ENCODE measurements at places on chromosomes 5 and 9. TPM values are rescaled to one million over a fixed set of nuclear protein-coding genes. Genes with fewer than 3 reads are reported as not detected.

DNA sequence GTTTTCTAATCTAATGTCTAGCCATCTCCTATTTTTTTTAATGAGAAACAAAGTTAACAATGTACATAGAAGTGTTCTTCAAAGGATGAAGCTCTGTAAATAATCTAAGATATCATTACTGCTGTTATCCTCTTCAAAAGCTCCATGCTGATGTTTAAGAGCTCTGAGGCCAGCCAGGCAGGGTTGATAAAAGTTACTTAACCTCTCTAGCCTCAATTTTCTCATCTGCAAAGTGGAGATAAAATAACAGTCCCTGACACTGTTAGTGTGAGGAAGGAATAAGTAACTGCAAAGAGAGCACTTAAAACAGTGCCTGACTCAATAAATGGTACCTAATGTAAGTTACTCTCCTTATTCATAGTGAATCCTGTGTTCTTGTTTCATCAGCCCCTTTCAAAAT is 60.1 kb downstream of the LHFPL2 start:
- H3K4me3 ChIP-seq, result no peak overlapping the region
- peaks cover 12% of the 10 kb centered on the region for H3K36me3 ChIP-seq
- H3K27me3 ChIP-seq, result no peaks in the 10 kb centered on the region
- peaks cover 76% of the 10 kb centered on the region for H3K4me1 ChIP-seq
- H3K27ac ChIP-seq, result peak overlapping the region; percentile 91
- DNase-seq, result no peak

Gene RAPGEF1
- 47.9 TPM for total RNA-seq

GRCh38 chr9:38677660-38678303 is 42.2 kb downstream of the FAM240B start:
- H3K4me3 ChIP-seq, result no peak overlapping the region
- no peaks in the 10 kb centered on the region for H3K36me3 ChIP-seq
- no peak overlapping the region for H3K27ac ChIP-seq
- peaks cover 27% of the 10 kb centered on the region for H3K4me1 ChIP-seq

DNA sequence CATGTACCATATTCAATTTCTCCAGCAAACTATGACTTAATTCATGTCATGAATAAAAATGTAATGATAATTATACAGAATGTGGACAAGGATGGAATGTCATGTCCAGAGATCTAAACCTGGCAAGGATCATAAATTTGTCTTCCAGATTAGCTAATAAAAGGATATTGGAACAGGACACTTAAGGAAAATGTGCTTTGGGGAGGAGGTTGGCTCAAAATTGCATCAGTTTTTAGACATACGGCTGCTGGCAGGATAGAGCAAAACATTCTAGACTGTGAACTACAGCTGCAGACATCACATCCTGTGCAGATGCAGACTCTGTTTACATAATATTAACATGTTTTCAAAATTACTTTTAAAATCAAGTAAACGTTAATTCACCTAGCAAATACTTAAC is 248.4 kb downstream of the TLR4 start:
- H3K36me3 ChIP-seq, result no peaks in the 10 kb centered on the region
- no peak for DNase-seq
- H3K27me3 ChIP-seq, result no peaks in the 10 kb centered on the region
- no peak overlapping the region for H3K4me3 ChIP-seq
- H3K27ac ChIP-seq, result no peak overlapping the region

- no peak overlapping the region for H3K27ac ChIP-seq
- peaks cover 3% of the 10 kb centered on the region for H3K27me3 ChIP-seq
- H3K4me3 ChIP-seq, result no peak overlapping the region
- H3K36me3 ChIP-seq, result no peaks in the 10 kb centered on the region
Observed at GRCh38 chr9:105418588-105419500, 29.0 kb upstream of the FSD1L start.

- DNase-seq, result no peak
- no peaks in the 10 kb centered on the region for H3K27me3 ChIP-seq
- H3K4me3 ChIP-seq, result no peak overlapping the region
Observed at GRCh38 chr9:8916771-8917170, 1117.2 kb upstream of the DMAC1 start.

- H3K27me3 ChIP-seq, result peaks cover 38% of the 10 kb centered on the region
- no peak within 1 kb of the TSS for H3K27ac ChIP-seq
- DNase-seq, result no peak
- H3K36me3 ChIP-seq, result no peaks in the 10 kb centered on the region
- peak within 1 kb of the TSS; percentile 75 for H3K4me3 ChIP-seq
Observed at GRCh38 chr5:115816226-115817081, at the start of gene CDO1. TSS of gene CDO1 (minus strand) at chr5:115816659. CDS start at chr5:115816397, 262 bp downstream.

- no peaks in the 10 kb centered on the region for H3K36me3 ChIP-seq
- no peak overlapping the region for H3K27ac ChIP-seq
- no peak for DNase-seq
- H3K4me1 ChIP-seq, result no peaks in the 10 kb centered on the region
Observed at GRCh38 chr5:74296685-74297408, 343.7 kb downstream of the ENC1 start.

DNA sequence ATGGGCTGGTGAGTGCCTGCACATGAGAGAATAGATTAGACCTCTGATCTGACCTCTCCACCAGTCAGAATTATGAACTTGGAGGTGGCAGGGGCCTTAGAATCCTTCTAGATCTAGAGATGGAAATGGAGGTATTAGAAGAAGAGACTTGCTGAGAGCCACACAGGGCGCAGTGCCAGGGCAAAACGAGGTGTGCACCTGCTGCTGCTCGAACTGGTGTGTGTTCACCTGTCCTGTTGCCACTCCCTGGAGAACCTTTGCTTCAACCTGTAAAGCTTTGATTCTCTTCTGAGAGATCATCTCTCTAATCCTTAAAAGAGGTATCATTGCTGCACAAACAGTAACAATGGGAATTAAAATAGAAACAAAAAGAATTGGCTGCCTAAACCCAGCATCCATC is 24.9 kb downstream of the FRMPD1 start:
- H3K27ac ChIP-seq, result no peak overlapping the region
- DNase-seq, result no peak
- no peaks in the 10 kb centered on the region for H3K36me3 ChIP-seq
- no peak overlapping the region for H3K4me3 ChIP-seq
- H3K4me1 ChIP-seq, result no peaks in the 10 kb centered on the region

Gene PPP3R2
- not detected for total RNA-seq

DNA sequence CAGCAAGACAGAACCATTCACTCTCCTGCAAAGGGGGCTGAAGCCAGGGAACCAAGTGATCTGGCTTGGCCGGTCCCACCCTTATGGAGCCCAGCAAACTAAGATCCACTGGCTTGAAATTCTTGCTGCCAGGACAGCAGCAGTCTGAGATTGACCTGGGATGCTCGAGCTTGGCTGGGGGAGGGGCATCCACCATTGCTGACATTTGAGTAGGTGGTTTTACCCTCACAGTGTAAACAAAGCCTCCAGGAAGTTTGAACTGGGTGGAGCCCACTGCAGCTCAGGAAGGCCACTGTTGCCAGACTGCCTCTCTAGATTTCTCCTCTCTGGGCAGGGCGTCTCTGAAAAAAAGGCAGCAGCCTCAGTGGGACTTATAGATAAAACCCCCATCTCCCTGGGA is 60.5 kb downstream of the TNFSF8 start:
- peaks cover 9% of the 10 kb centered on the region for H3K27me3 ChIP-seq
- no peaks in the 10 kb centered on the region for H3K4me1 ChIP-seq
- no peak overlapping the region for H3K4me3 ChIP-seq
- DNase-seq, result no peak
- H3K36me3 ChIP-seq, result peaks cover 8% of the 10 kb centered on the region

- no peak overlapping the region for H3K27ac ChIP-seq
- H3K4me1 ChIP-seq, result peaks cover 1% of the 10 kb centered on the region
- DNase-seq, result no peak
- H3K36me3 ChIP-seq, result 0 out of 2 replicates have a peak, but pooled peaks cover 4% of the 10 kb centered on the region
- H3K27me3 ChIP-seq, result no peaks in the 10 kb centered on the region
Observed at GRCh38 chr5:60927450-60927849, 17.4 kb downstream of the ERCC8 start.

GRCh38 chr9:28059192-28059591 is 485.9 kb upstream of the C9orf72 start:
- no peak overlapping the region for H3K4me3 ChIP-seq
- H3K27ac ChIP-seq, result no peak overlapping the region
- H3K36me3 ChIP-seq, result no peaks in the 10 kb centered on the region
- no peaks in the 10 kb centered on the region for H3K27me3 ChIP-seq

Gene NRARP
- total RNA-seq, result 0.40 TPM

DNA sequence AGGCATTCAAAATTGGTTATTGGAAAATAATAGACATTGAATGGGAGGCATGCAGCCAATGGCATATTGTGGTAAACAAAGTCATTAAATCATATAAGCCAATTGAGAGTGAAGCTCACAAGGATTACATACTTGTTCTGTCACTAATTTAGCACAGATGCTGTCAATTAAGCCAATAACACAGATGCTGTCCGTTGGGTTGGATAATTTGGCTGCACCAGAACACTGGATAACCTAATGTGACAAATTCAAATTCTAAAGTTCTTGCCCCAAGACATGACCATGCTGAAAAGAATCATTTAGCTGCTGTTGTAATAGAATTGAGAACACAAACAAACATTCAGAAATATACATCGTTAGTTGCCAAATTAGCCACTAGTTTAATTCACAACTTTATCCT is 1796.4 kb downstream of the EFNA5 start:
- DNase-seq, result no peak
- no peaks in the 10 kb centered on the region for H3K27me3 ChIP-seq
- no peaks in the 10 kb centered on the region for H3K36me3 ChIP-seq
- H3K4me3 ChIP-seq, result no peak overlapping the region
- no peak overlapping the region for H3K27ac ChIP-seq

Gene GDA
- not detected for total RNA-seq

GRCh38 chr5:60977956-60978737 is 33.1 kb downstream of the NDUFAF2 start:
- H3K27me3 ChIP-seq, result no peaks in the 10 kb centered on the region
- H3K36me3 ChIP-seq, result peaks cover 11% of the 10 kb centered on the region
- H3K4me3 ChIP-seq, result no peak overlapping the region
- H3K27ac ChIP-seq, result no peak overlapping the region
- H3K4me1 ChIP-seq, result no peaks in the 10 kb centered on the region

GRCh38 chr5:168683247-168683926 is 104.2 kb upstream of the PANK3 start:
- DNase-seq, result no peak
- H3K4me3 ChIP-seq, result no peak overlapping the region
- H3K27me3 ChIP-seq, result peaks cover 3% of the 10 kb centered on the region
- peaks cover 17% of the 10 kb centered on the region for H3K4me1 ChIP-seq
- no peaks in the 10 kb centered on the region for H3K36me3 ChIP-seq

- no peak overlapping the region for H3K27ac ChIP-seq
- H3K4me1 ChIP-seq, result no peaks in the 10 kb centered on the region
- no peak overlapping the region for H3K4me3 ChIP-seq
- H3K36me3 ChIP-seq, result peaks cover 8% of the 10 kb centered on the region
- peaks cover 32% of the 10 kb centered on the region for H3K27me3 ChIP-seq
Observed at GRCh38 chr9:109264877-109265587, 55.8 kb downstream of the EPB41L4B start.

GRCh38 chr5:138538943-138539627 is 4.0 kb downstream of the ETF1 start:
- no peak overlapping the region for H3K4me3 ChIP-seq
- DNase-seq, result no peak
- H3K27me3 ChIP-seq, result peaks cover 4% of the 10 kb centered on the region
- peak overlapping the region; percentile 36 for H3K27ac ChIP-seq
- peaks cover 39% of the 10 kb centered on the region for H3K4me1 ChIP-seq
- peaks cover 58% of the 10 kb centered on the region for H3K36me3 ChIP-seq

DNA sequence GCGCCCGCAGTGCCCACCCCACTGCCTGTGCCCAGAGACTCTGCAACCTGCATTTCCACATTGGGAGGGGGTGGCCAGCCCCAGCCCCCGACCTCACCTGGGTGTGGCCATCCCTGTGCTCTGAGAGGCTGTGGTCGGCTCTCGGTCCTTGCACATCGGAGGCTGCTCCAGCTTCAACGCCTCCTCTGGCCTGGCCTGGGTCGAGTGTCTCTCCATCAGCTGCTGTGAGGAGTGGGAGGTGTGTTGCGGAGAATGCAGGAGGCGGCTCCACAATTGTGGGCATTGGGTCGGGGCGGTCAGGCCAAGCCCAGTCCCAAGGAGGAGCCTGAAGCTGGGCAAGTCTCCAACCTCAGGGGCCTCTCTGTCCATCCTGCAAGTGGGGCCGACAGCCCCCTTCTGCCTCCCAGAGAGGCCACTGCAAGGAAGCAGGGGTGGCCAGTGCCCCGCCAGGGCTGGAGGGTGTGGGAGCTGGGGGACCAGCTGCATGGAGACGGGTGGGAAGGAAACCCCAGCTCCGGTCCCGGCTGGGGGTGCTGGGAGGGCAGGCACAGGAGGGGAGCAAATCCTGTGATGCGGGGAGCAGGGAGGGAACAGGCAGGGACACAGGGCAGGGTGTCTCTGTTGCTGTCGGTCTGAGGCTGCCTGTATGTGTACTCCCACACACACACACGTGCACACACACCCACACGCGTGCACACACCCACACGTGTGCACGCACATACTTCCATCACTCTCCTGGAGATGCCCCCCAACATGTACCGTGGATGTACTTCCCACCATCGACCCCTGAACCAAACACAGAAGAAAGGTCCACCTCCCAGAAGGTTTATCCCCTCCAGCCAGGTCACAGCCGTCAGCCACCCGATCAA is 28.9 kb downstream of the CCDC187 start:
- peaks cover 35% of the 10 kb centered on the region for H3K27me3 ChIP-seq
- H3K4me1 ChIP-seq, result peaks cover 6% of the 10 kb centered on the region
- no peak overlapping the region for H3K27ac ChIP-seq
- no peak overlapping the region for H3K4me3 ChIP-seq

DNA sequence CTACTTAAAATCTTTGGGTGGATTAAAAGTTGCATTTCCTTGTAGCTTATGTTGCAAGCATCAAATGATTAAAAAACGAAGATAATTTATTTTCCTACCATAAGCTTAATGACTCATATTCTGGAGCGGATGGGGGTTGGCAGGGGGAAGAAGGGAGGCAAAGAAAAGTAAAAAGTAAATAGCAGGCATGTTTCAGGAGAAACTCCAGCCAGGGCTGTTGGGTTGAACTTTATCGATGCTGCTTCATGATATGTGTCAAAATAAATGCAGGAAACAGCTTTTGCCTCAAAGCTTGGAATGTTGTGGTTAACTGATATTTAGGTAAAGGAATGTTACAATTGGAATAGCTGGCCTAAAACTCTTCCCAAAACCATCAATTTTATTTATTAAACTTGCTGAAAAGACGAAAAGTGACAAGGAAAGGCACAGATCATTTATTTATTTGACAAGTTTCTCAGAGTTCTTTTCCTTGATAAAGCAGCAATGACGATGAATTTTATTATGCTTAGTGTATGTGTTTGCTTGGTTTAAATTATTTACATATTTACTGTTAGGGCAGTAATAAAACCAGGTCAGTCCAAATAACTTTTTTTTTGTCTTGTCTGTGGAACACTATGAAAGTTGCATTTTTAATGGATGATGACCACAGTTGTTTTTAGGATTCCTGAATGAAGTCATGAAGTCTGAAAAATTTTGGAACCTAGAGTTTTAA is 177.9 kb downstream of the PCSK1 start:
- H3K27me3 ChIP-seq, result no peaks in the 10 kb centered on the region
- peaks cover 93% of the 10 kb centered on the region for H3K4me1 ChIP-seq
- H3K27ac ChIP-seq, result peak overlapping the region; percentile 79
- peak overlapping the region; percentile 70 for H3K4me3 ChIP-seq
- peak; percentile 92 for DNase-seq

Gene LCN9
- not detected for total RNA-seq

Gene AGXT2
- not detected for total RNA-seq

- H3K36me3 ChIP-seq, result peaks cover 20% of the 10 kb centered on the region
- peak overlapping the region; percentile 78 for H3K27ac ChIP-seq
- H3K4me3 ChIP-seq, result peak overlapping the region; percentile 92
- H3K27me3 ChIP-seq, result peaks cover 3% of the 10 kb centered on the region
Observed at GRCh38 chr9:125745682-125746016, 1.5 kb upstream of the PBX3 start.

Gene PTGS1
- total RNA-seq, result 32.4 TPM

- peaks cover 28% of the 10 kb centered on the region for H3K4me1 ChIP-seq
- H3K36me3 ChIP-seq, result peaks cover 57% of the 10 kb centered on the region
- peak overlapping the region; percentile 24 for H3K27ac ChIP-seq
- DNase-seq, result no peak
- no peak overlapping the region for H3K4me3 ChIP-seq
Observed at GRCh38 chr5:14357441-14357840, 214.3 kb downstream of the TRIO start.
